ENCODE measurements at places on chromosomes 2 and 18. TPM values are rescaled to one million over a fixed set of nuclear protein-coding genes. Genes with fewer than 3 reads are reported as not detected.

The SLC9A2 gene
- not detected for total RNA-seq

The LRRTM4 gene
- total RNA-seq = not detected

The DSC3 gene
- 0.12 TPM for total RNA-seq

The KCTD18 gene
- 32.9 TPM for total RNA-seq

The C2orf78 gene
- total RNA-seq = not detected

The ALPG gene
- total RNA-seq = not detected

The FBXO36 gene
- 1.9 TPM for total RNA-seq

The FIGN gene
- total RNA-seq = 1.4 TPM

The FBLN7 gene
- total RNA-seq = 2.4 TPM

The WNT10A gene
- not detected for total RNA-seq

The TMEM182 gene
- total RNA-seq = 1.5 TPM

The SLC66A3 gene
- total RNA-seq = 23.5 TPM

The SLC8A1 gene
- total RNA-seq = 53.6 TPM

The TCF23 gene
- total RNA-seq = not detected

The TMEM247 gene
- total RNA-seq = not detected

The SLC4A3 gene
- 9.5 TPM for total RNA-seq

The IL1RL1 gene
- total RNA-seq = 0.77 TPM

The ABCG8 gene
- total RNA-seq = not detected

The HJURP gene
- total RNA-seq = 46.5 TPM

The ANKAR gene
- 3.7 TPM for total RNA-seq

The TSGA10 gene
- total RNA-seq = 3.7 TPM

The DHRS9 gene
- total RNA-seq = not detected

The IL1F10 gene
- not detected for total RNA-seq

The CCDC141 gene
- total RNA-seq = not detected

The CRYGD gene
- not detected for total RNA-seq

The NAT8 gene
- not detected for total RNA-seq

The XIRP2 gene
- total RNA-seq = 1.2 TPM

The TPO gene
- not detected for total RNA-seq

The HAAO gene
- total RNA-seq = 0.25 TPM

Data from uterine smooth muscle cell (primary cell).